ENCODE measurements at places on chromosomes 3 and 15. TPM values are rescaled to one million over a fixed set of nuclear protein-coding genes. Genes with fewer than 3 reads are reported as not detected.

DNA sequence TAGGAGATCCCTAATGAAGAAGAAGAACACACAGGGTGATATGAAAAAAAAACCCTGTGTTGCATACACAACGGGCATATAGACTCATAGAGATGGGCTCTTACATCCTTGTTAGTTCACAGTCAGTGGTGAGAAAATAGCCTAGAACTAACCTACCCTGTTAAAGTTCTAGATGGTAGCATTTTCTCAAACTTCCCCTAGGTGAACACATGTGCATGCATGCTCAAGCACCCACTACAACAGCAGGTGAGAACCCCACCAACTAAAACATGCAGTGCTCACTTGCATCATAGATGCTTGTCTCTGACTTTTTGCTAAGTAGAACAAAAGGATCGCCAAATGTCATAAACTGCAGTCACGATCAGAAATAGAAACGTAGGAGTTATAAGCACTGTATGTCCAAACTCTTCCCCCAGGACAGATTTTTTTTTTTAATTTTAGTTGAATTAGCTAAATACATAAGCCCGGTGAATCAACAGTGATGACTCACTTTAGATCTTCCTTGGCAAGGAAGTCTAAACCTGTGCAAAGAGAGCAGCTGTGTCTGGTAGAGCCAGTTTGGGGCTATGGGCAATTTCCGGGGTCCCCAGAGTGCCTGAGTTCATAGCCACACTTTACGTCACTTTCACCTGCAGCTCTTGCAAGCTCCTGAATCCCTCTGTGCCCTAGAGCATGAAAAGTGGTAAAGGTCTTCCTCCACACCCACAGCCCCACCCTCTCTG is 96.2 kb upstream of the SEMA6D start:
- H3K27ac ChIP-seq, result no peak overlapping the region
- H3K4me3 ChIP-seq, result no peak overlapping the region
- no peak for DNase-seq
- H3K4me1 ChIP-seq, result no peaks in the 10 kb centered on the region
- H3K27me3 ChIP-seq, result no peaks in the 10 kb centered on the region

DNA sequence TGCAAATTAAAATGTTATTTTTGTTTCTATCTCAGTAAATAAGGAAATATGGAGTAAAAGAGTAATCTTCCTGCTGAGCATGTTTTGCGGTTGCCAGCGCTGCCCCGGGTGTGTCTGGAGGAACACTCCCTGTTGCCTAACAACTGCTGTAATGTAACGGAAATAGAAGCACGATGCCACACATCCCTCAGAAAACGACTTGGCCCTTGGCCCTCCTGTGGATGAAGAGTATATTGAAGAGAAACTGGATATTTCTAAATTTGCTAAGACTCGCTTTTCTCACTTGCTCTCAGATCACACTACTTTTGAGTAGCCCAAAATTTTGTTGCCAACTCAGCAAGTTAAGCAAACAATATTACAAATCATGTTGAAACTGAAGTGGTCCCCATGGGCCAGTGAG is 18.9 kb downstream of the CX3CR1 start:
- peak overlapping the region; percentile 50 for H3K27ac ChIP-seq
- H3K27me3 ChIP-seq, result peaks cover 4% of the 10 kb centered on the region

The FAM240A gene
- not detected for total RNA-seq

- DNase-seq, result peak; percentile 27
- peak within 1 kb of the TSS; percentile 65 for H3K4me3 ChIP-seq
- no peak within 1 kb of the TSS for H3K27ac ChIP-seq
- peaks cover 53% of the 10 kb centered on the region for H3K27me3 ChIP-seq
Observed at GRCh38 chr15:76059320-76060117, at the start of gene TMEM266. TSS of gene TMEM266 (plus strand) at chr15:76059985. CDS start at chr15:76134264, 74,279 bp downstream.

The VIPR1 gene
- 5.9 TPM for total RNA-seq

The SMCO1 gene
- total RNA-seq, result not detected

The A4GNT gene
- total RNA-seq, result not detected

GRCh38 chr3:34011171-34012101 is 213.0 kb downstream of the PDCD6IP start:
- H3K27ac ChIP-seq, result no peak overlapping the region
- H3K4me3 ChIP-seq, result no peak overlapping the region
- no peaks in the 10 kb centered on the region for H3K4me1 ChIP-seq
- DNase-seq, result no peak
- no peaks in the 10 kb centered on the region for H3K36me3 ChIP-seq
- no peaks in the 10 kb centered on the region for H3K27me3 ChIP-seq

- no peaks in the 10 kb centered on the region for H3K4me1 ChIP-seq
- no peak overlapping the region for H3K4me3 ChIP-seq
- peaks cover 3% of the 10 kb centered on the region for H3K36me3 ChIP-seq
- H3K27ac ChIP-seq, result no peak overlapping the region
Observed at GRCh38 chr3:68403741-68404140, 528.6 kb downstream of the TAFA4 start.

GRCh38 chr15:98764291-98764690 is 116.0 kb downstream of the IGF1R start:
- H3K4me1 ChIP-seq, result peaks cover 2% of the 10 kb centered on the region
- no peaks in the 10 kb centered on the region for H3K36me3 ChIP-seq
- H3K27ac ChIP-seq, result no peak overlapping the region
- no peaks in the 10 kb centered on the region for H3K27me3 ChIP-seq
- no peak overlapping the region for H3K4me3 ChIP-seq

DNA sequence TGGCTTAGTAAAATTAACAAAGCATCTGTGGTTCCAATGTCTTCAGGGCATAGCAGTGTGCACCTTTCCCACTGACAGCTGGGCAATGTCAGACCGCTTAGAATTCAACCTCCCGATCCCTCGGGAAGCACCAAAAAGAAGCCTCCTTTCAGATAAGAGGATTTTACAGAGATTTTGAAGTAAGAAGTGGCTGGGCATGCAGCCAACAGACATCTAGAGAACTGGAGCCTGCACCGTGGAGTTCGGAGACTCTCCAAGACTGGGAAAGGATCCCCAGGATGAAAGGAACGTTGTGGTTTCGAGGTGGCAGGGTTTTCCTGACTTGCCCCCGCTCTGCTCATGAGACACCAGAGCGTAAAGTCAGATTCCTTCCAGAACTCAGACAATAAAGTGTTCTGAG is 5.3 kb downstream of the FAM174B start:
- H3K4me1 ChIP-seq, result peaks cover 8% of the 10 kb centered on the region
- H3K27me3 ChIP-seq, result peaks cover 23% of the 10 kb centered on the region
- H3K27ac ChIP-seq, result no peak overlapping the region
- H3K4me3 ChIP-seq, result no peak overlapping the region

The ANKRD34C gene
- total RNA-seq, result not detected

DNA sequence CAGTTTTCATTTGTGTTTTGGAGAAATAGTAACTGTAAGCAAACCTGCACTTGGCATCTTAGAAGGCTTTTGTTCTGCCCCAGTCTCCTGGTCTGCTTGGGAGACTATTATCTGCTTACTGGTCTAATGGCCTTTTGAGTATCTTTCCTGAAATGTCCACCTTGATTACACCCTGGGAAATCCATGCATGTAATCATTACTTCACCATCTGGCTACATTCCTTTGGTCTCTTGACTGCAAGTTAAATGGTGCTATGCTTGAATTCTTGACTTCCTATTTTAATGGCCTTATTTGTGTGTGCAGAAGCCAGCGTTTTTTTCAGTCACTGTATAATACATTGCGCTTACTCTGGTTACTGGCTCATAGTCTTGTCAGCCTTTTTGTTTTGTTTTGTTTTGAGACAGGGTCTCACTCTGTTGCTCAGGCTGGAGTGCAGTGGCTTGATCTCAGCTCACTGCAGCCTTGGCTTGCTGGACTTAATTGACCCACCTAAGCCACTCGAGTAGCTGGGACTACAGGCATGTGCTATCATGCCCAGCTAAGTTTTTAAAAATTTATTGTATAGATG is 30.0 kb downstream of the CHD2 start:
- H3K27me3 ChIP-seq, result no peaks in the 10 kb centered on the region
- DNase-seq, result no peak
- no peak overlapping the region for H3K4me3 ChIP-seq
- H3K27ac ChIP-seq, result peak overlapping the region; percentile 39

The NRROS gene
- total RNA-seq, result 24.5 TPM

DNA sequence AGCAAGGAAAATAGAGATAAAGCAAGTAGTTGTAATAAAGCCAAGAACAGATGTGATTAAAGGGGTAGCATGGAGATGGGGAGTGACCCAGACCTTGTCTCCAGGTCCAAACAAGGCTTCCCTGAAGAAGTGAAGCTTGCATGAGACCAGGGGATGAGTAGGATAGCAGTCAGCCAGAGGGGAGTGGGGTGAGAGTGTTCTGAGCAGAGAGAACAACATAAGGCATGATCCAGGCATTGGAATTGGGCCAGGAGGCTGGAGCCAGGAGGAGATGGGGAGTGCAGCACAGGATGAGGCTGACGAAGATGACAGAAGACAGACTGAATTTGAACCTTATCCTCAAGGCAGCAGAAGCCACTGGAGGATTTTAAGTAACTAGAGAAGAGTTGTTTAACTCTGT is 7.2 kb downstream of the TMOD2 start:
- no peak for DNase-seq
- no peaks in the 10 kb centered on the region for H3K27me3 ChIP-seq
- no peaks in the 10 kb centered on the region for H3K36me3 ChIP-seq
- H3K27ac ChIP-seq, result no peak overlapping the region

GRCh38 chr15:39181056-39181747 is 399.7 kb upstream of the THBS1 start:
- no peak for DNase-seq
- no peak overlapping the region for H3K27ac ChIP-seq
- peaks cover 6% of the 10 kb centered on the region for H3K27me3 ChIP-seq

GRCh38 chr15:31359702-31360111 is 33.1 kb downstream of the KLF13 start:
- no peaks in the 10 kb centered on the region for H3K27me3 ChIP-seq
- no peak for DNase-seq
- H3K36me3 ChIP-seq, result peaks cover 37% of the 10 kb centered on the region
- peak overlapping the region; percentile 97 for H3K27ac ChIP-seq
- H3K4me3 ChIP-seq, result peak overlapping the region; percentile 76

- peak; percentile 69 for DNase-seq
- no peaks in the 10 kb centered on the region for H3K27me3 ChIP-seq
- peak overlapping the region; percentile 98 for H3K4me3 ChIP-seq
- peak overlapping the region; percentile 92 for H3K27ac ChIP-seq
Observed at GRCh38 chr3:197750858-197751737, 1.4 kb downstream of the FYTTD1 start.

GRCh38 chr15:33565094-33565493 is 254.3 kb downstream of the RYR3 start:
- no peaks in the 10 kb centered on the region for H3K4me1 ChIP-seq
- no peaks in the 10 kb centered on the region for H3K27me3 ChIP-seq
- H3K27ac ChIP-seq, result no peak overlapping the region
